ENCODE measurements at places on chromosomes 12 and 14. TPM values are rescaled to one million over a fixed set of nuclear protein-coding genes. Genes with fewer than 3 reads are reported as not detected.

Gene PRIMA1
- not detected for total RNA-seq

Gene PITPNM2
- 6.6 TPM for total RNA-seq

Gene RNF41
- total RNA-seq: 120 TPM

Gene OR4L1
- total RNA-seq: not detected

Gene TESPA1
- not detected for total RNA-seq

Gene KLHL33
- 1.5 TPM for total RNA-seq

Gene ACOT4
- total RNA-seq: 1.7 TPM

All from fibroblast of lung (primary cell).